Right renal pelvis (tissue), 4 donors: ENCODE measurements at places on chromosomes 2 and 18.

GRCh38 chr2:230924470-230925341 lies at the start of gene GPR55:
TSS of gene GPR55 (minus strand) at chr2:230925242. CDS start at chr2:230910962, 14,280 bp downstream.
- no peak for DNase-seq

DNA sequence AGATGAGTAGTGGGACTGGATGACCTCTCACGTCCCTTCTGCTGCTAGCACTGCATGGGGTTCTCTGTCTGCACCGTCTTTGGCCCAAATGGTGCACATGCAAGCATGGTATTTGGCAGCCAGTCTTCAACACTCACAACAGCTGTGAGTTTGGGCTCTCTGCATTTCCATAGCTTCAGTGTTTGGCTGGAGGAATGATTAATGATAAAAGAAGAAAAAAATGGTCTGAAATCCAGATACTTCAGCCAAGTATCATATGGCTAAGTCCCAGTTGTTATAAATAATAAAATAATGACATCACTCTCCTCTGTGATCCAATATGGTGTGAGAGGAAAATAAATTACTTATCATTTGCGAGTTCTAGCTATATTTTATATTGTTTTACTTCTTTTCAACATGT lies 173.3 kb downstream of the DCDC2C start:
- peak; percentile 21 for DNase-seq

- no peak for DNase-seq
These were observed 527.2 kb upstream of the SOX11 start for GRCh38 chr2:5164776-5165525.

GRCh38 chr2:182228073-182228473 lies 198.8 kb downstream of the PDE1A start:
- no peak for DNase-seq

GRCh38 chr2:45919160-45919650 lies 267.7 kb downstream of the PRKCE start:
- DNase-seq: no peak

GRCh38 chr2:29114586-29114945 lies 649 bp upstream of the CLIP4 start:
- DNase-seq: no peak

DNA sequence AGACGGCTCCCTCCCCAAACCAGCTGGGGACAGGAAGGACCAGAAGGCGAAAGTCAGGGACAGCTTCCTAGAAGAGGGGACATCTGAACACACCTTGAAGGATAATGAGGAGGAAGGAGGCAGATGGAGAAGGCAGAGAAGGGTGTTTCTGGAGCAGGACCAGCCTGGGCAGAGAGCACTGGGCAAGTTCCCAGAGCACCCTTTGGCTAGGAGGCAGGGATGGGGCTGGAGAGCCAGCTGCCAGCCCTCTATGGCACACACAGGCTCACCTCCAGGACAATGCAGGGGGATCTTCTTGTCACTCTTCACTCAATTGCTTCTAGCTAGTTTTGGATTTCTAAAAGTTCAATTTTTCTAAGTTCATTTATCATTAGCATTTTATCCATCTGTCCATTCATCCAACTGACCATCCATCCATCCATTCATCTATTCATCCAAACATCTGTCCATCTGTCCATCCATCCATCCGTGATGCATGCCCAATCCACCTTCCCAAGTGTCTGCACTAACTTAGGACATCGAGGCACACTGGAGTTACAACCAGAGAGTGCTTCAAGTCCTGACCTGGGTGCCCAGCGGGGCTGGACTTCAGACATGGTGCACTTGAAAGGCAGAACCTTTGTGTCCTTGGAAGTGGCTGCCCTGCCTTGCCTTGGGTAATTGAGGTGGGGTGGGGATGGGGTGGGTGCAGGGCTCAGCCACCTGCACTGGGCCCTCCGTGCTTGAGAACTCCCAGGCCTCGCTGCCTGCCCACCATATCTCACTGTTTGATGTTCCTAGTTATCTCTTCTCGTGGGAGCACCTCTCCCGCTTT lies 42.5 kb downstream of the INHBB start:
- no peak for DNase-seq

GRCh38 chr18:22829781-22830180 lies 103.3 kb upstream of the RBBP8 start:
- DNase-seq: no peak

- no peak for DNase-seq
These were observed 110.1 kb downstream of the MYO1B start for GRCh38 chr2:191355170-191355758.

DNA sequence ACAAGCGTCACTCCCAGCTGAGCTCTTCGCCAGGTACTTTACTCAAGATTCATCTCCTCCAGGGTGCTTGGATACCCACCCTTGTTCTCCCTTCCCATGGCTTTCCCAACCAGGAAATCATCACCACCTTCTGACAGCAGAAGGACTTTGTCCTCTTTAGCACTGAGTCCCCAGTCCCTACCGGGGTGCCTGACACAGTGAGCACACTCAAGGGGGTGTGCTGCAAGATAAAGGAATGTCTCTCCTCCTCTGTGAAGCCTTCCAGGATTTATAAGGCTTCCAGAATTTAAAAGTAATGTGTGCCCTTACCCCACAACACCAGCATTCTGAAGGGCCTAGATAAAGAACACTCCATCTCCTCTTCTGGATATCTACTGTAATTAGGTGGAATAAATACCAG lies 39.6 kb downstream of the ACVR1 start:
- DNase-seq: no peak

DNA sequence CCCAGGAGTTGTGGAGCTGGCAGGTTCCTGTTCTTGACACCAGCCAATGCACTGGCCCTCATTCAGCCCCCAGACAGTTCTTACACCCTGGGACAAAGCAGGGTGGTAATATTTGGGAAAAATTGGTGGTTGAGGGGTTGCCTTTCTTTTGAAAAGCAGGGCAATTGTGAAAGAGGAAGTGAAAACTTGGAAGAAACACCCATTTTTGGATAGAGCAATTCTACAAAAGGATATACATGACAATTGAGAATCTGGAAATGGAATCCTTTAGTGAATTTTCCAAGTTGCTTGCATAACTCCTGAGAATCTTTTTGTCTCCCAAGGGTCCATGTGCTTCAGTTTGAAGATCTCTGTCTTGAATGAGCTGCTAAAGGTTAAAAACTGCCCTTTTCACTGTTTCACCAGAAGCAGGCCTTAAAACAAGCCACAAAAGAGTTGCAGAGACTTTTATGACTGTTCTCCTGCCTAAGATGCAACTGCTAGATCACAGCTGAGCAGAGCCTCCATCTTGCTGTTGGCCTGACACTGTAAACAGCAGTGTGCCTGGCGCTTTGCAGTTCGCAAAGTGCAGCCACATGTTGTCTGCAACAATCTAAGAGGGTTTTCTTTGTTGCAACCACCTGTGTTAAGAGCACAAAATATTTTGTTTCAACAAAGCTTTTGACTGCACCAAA lies 11.8 kb downstream of the COL4A4 start:
- no peak for DNase-seq

DNA sequence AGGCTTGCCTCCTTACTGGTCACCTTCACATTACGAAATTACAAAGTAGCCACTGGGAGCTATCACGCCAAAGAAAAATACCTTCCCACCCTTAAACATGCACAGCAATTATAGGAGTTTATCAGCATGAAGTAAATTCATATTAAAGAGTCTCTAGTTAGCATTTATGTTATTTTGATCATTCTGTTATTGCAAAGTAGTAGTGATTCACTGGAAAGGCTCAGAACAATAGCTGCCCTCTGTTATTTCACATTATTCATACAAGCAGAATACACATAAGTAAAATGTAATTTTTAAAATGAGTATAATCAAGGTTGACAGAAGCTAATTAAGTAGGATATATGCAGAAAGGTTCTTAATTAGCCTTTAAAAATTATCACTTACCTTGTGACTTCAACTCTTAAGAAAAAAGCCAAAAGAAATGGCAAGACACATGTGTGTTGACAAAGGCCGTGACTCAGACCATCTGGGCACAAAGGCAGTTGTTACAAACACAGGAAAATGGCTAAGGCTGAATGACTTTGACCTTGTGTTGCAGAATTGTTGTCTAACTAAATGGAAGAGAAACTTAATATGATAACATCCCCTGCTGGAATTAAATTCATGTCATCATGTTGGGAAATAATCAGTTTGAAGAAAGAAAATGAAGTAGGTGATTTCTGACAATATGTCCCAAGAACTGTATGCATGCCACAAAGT lies 108.3 kb downstream of the ARL6IP6 start:
- DNase-seq: no peak

GRCh38 chr18:57052759-57053158 lies 94.1 kb upstream of the BOD1L2 start:
- DNase-seq: no peak

DNA sequence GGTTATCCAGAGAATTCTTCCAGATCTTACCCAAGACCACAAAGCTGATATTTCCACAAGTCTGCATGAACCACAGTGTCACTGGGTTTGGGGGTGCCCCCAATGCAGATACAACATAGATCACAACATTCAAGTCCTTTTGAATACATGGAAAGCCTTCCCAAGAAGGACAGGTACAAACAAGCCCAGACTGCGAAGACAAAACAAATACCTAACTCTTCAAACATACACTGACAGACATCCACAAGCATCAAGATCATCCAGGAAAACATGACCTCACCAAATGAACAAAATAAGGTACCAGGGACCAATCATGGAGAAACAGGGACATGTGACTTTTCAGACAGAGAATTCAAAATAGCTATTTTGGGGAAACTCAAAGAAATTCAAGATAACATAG lies 93.1 kb downstream of the MDH1 start:
- DNase-seq: no peak

GRCh38 chr2:54859997-54860701 lies 136.7 kb downstream of the EML6 start:
- no peak for DNase-seq

GRCh38 chr2:156322686-156323231 lies 9.8 kb downstream of the NR4A2 start:
- DNase-seq: no peak

DNA sequence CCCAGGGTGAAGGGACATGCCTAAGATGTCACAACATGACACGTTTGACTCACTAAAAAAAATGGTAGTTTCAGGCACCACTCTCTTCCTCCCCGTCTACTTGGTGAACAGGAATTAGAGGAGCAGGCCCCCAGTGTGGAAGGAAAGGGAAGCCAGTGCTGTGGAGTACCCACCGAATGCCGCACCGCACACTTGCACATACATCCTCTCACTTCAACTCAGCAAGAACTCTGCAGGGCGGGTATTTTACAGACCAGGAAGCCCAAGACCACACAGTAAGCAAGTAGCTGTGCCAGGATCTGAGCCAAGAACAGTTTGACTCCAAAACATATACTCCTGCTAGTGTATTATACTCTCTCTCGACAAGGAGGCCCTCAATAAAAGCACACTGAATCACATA lies 69.8 kb downstream of the BCL2 start:
- no peak for DNase-seq

DNA sequence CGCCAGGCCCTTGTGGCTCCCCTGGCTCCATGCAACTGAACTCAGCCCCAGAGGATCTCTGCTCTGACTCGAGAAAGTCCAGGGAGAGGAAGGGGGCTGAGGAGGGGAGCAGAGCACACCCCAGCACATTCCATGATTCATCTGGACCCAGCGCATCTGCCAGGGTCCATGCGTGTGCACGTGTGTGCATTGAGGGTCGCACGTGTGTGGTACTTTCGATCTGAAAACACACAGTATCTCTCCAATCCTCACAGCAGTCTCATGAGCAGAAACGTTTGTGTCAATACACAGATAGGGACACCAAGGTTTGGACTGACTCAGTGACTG lies 146.4 kb upstream of the ID2 start:
- DNase-seq: no peak

DNA sequence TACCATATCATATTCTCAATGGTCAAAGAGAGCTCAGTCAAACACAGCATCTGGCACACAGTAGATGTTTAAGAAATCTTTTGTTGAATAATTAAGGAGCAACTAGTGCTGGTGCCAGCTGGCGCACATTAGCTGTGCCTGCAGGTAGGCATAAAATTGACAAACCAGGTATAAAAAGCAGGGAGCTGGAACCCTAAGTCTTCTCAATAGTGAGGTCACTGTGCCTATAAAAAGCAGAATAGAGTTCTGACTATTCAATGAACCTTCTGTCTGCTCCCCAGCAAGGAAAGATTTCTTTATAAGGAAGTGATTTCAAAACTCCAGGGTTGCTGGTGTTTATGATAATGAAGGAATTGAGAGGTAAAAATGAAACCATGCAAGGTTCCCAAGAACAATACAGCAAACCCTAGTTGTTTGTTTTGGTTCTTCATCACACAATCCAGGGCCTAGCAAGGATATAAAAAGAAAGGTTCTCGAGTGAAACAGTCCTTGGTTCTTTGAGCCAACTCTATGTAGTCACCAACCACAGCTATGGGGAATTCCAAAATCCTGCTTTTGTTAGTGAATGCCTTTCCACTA lies 76.1 kb downstream of the THADA start:
- DNase-seq: no peak

- DNase-seq: no peak
These were observed 32.3 kb upstream of the VWC2L start for GRCh38 chr2:214378455-214379103.

DNA sequence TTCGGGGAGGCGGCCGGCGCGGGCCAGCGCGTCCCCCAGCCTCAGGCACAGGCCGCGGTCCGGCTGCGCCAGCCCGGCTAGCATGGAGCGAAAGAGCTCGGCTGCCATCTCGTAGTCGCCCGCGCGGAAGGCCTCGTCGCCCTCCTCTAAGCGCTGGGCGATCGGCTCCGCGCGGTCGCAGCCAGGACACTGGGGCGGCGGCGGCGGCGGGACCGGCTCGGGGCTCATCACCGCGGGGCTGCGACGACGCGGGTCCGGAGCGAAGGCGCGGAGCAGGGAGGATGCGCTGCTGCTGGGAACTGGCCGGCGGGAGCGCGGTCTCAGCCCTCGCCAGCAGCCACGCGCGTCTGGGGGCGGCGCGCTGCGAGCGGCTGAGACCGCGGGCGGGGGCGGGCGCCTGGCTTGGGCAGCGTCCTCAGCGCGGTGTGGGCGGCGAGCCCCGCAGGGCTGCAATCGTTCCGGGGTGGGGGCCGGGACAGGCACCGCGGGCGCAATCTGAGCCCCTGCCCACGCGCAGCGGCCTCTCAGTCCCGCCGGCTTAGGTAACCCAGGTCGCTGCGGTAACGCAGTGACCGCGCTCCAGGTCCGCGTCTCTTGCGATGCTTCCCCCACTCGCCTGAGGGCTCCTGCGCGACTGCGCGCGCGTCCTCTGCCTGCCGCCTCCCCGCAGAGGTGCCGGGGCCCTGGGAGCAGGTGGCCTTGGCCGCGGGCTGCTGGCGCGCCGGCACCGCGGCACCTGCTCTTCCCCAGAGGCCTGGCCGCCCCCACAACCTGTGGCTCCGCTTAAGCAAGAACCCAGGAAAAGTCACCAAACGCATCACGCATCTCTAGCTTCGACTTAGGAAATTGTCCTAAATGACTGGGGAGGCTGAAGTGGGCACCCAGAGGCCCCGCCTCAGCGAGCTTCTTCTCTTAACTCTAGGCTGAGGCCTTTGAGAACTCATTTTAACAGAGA lies at the start of gene LONRF2:
LONRF2 (minus strand) TSS at position 636 of the 955 bp plus-strand sequence; CDS start at position 228, 408 bp downstream.
- no peak for DNase-seq

GRCh38 chr2:40431600-40431955 lies 20.3 kb downstream of the SLC8A1 start:
- DNase-seq: no peak

DNA sequence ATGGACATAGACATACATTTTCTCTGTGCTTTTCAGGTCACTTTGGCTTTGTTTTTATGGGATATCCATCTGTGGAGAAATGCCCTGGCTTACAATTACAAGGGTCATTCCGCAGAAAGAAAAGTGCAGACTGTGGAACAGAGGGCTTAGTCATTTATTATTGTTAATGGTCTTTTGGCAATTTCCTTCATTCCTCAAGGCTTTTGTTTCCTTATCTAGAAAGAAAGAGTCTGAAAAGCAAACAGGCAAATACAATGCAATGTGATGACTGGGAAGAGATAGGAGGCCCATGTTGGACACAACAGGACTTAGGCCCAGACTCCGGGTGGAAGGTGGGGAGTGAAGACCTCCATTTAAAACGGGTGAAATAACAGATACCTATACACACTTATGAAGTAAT lies 129.5 kb upstream of the CAVIN2 start:
- DNase-seq: no peak
